ENCODE measurements at places on chromosomes 5 and 9. TPM values are rescaled to one million over a fixed set of nuclear protein-coding genes. Genes with fewer than 3 reads are reported as not detected.

SLC27A6 gene
- total RNA-seq: not detected

GRCh38 chr5:32223972-32224609 is 50.0 kb upstream of the GOLPH3 start:
- no peak for DNase-seq

NTNG2 gene
- 3.2 TPM for total RNA-seq

- no peak for DNase-seq
Measured at GRCh38 chr9:19149230-19149629, 21.9 kb upstream of the PLIN2 start.

GRCh38 chr9:116654059-116654355 is 33.1 kb upstream of the TRIM32 start:
- no peak for DNase-seq

GRCh38 chr9:89380437-89381307 is 62.4 kb downstream of the SECISBP2 start:
- no peak for DNase-seq

CDH10 gene
- not detected for total RNA-seq

DNA sequence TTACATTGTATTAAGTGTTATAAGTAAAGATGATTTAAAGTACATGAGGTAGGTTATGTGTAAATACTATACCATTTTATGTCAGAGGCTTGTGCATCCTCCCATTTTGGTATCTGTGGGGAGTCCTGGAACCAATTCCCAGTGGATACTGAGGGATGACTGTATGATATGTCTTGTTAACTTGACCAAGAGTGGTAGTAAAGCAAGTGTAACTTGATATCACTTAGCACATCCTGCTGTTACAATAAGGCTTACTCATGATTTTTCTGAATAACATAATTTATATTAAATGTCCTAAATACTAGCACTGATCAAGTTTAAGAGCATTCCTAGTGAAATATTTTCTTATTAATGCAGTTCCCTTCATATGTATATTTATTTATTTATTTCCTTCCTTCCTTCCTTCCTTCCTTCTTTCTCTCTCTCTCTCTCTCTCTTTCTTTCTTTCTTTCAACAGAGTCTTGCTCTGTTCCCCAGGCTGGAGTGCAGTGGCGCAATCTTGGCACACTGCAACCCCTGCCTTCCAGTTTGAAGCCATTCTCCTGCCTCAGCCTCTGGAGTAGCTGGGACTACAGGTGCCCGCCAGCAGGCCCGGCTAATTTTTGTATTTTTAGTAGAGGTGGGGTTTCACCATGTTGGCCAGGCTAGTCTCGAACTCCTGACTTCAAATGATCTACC is 7.5 kb downstream of the NDFIP1 start:
- no peak for DNase-seq

IER5L gene
- 3.4 TPM for total RNA-seq

DNA sequence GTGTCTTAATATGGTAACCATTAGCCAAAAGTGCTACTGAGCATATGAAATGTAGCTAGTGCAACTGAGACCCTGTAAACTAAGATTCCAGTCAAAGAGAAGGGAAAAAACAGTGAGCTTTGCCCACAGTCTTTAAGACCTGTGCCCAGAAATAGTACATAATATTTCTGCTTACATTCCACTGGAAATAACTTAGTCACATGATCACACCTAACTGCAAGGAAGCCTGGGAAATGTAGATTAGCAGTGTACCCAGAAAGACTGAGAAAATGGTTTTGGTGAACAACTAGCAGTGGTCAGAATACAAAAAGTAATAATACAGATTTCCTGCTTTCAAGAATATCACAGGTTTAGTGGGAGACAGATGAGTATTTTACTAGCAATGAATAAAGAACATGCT is 2.5 kb upstream of the CPLANE1 start:
- DNase-seq: no peak

DNA sequence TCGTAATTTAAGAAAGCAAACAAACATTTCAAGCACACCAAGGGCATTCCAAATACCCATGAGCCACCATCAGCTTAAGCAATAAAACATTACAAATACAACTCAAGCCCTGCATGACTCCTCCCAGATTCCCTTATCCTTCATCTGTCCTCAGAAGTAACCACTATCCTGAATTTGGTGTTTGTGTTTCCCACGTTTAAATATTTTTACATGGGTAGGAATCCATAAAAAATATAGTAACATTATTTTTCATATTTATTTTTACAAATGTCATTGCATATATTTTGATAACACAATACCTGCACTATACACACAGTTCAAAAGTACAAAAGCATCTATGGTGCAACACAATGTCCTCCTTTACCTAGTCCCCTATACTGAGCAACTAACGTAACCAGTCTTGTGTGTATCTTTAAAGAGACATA is 6.4 kb downstream of the PRKAA1 start:
- DNase-seq: no peak

- DNase-seq: no peak
Measured at GRCh38 chr9:116181853-116182610, 28.4 kb downstream of the PAPPA start.

- DNase-seq: no peak
Measured at GRCh38 chr5:134948911-134949310, 18.8 kb upstream of the CATSPER3 start.

GRCh38 chr9:111029260-111029659 is 9.0 kb downstream of the LPAR1 start:
- DNase-seq: no peak
